Cerebellar nuclear complex (tissue), 1 donor: ENCODE measurements at places on chromosomes 2 and 18.

- DNase-seq: no peak
Measured at GRCh38 chr2:26526589-26526988, 48.7 kb upstream of the OTOF start.

DNA sequence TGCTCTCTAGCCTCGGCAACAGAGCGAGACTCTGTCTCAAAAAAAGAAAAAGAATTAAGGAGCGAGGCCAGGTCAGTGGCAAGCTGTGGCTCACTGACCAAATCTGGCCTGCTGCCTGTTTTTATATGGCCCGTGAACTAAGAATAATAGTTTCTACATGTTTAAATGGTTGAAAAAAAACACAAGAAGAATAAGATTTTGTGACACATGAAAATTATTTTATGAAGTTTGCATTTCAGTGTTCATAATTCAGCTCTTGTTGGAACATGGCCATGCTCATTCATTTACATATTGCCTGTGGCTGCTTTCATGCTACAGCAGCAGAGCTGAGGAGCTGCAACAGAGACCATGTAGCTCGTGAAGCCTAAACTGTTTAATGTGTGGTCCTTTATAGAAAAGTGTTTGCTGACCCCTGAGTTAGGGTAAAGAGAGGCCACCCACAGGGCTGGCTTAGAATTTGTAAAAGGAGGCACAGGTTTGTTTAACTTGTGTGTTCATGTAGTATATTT is 59.5 kb downstream of the MFSD6 start:
- no peak for DNase-seq

- no peak for DNase-seq
Measured at GRCh38 chr2:136389809-136390208, 271.9 kb upstream of the CXCR4 start.

- no peak for DNase-seq
Measured at GRCh38 chr2:218021536-218022071, 18.8 kb upstream of the TNS1 start.

GRCh38 chr18:9617006-9617542 is 2.7 kb upstream of the PPP4R1 start:
- DNase-seq: no peak

DNA sequence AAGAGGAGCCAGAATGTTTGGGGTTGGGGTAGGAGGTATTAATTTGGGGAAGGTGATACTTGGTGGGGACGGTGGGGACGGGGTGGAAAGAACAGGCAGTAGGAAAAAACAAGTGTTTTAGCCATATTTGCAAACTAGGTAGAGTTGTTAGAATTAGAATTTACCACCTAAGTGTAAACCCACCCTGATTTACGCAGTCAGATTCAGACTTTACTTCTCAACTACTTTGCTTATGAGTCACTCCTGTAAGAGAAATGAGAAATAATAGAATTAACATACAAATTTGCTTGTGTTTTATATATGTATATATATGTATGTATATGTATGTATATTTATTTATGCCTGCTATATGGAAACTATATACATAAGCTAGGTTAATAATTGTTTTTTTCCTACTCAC is 1168.2 kb upstream of the ZEB2 start:
- no peak for DNase-seq

GRCh38 chr2:73730810-73731209 is 6.3 kb downstream of the TPRKB start:
- DNase-seq: peak; percentile 74

DNA sequence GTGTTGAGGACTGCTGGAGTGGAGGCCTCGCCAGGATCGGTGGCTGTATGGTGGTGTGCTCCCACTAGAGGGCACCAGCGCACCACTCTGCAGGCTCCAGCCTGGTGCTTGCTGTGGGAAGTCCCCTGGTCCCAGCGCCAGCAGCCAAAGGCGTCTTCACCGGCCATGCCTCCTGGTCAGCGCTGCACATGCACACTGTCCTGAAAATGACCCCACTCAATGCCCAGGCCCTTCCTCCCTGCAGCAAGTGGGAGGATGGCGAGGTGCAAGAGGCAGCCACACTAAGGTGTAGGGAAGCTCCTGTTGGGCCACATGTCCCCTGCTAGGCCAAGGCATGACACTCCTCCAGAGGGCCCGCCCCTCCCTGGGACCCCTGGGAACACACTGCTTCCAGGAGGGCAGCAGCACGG is 136.5 kb downstream of the CTIF start:
- peak; percentile 83 for DNase-seq

- no peak for DNase-seq
Measured at GRCh38 chr18:500632-501405, at the start of gene COLEC12. Gene COLEC12 (minus strand): TSS chr18:500701. CDS start chr18:500514, 187 bp downstream.

DNA sequence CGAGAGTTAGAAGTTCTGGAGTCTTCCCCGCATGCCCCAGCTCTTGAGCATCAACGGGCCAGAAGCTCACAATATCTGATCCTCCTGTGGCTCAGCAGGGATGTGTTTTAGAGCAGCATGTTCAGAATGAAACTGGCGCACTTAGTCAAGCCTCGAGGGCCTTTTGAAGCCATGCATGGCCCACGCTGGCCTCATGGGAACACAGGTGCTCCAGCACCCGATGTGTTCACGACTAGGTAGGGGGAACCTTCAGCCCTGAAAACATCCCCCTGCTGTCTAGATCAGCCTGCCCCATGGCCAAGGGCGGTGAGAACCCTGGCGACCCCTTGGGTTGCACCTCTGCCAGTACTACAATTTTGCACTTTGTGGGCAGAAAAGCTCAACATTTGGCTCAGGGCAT is 32.8 kb downstream of the MSH6 start:
- no peak for DNase-seq

DNA sequence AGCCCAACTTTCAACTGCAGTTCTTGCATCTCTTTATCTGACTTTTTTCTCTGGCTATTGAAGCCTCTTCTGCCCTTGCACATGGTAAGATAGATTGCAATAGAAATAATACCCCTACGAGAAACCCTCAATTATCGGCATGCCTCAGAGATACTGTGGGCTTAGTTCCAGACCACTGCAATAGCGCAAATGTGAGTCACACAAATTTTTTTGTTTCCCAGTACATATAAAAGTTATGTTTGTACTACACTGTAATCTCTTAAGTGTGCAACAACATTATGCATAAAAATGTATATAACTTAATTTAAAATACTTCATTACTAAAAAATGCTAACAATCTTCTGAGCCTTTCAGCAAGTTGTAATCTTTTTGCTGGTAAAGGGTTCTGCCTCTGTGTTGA is 124.7 kb downstream of the PDE1A start:
- no peak for DNase-seq

GRCh38 chr2:111664275-111664850 is 219.6 kb downstream of the ANAPC1 start:
- DNase-seq: no peak

- DNase-seq: no peak
Measured at GRCh38 chr2:191347881-191348280, 102.7 kb downstream of the MYO1B start.

GRCh38 chr18:70709144-70709543 is 420.3 kb downstream of the SOCS6 start:
- DNase-seq: no peak

DNA sequence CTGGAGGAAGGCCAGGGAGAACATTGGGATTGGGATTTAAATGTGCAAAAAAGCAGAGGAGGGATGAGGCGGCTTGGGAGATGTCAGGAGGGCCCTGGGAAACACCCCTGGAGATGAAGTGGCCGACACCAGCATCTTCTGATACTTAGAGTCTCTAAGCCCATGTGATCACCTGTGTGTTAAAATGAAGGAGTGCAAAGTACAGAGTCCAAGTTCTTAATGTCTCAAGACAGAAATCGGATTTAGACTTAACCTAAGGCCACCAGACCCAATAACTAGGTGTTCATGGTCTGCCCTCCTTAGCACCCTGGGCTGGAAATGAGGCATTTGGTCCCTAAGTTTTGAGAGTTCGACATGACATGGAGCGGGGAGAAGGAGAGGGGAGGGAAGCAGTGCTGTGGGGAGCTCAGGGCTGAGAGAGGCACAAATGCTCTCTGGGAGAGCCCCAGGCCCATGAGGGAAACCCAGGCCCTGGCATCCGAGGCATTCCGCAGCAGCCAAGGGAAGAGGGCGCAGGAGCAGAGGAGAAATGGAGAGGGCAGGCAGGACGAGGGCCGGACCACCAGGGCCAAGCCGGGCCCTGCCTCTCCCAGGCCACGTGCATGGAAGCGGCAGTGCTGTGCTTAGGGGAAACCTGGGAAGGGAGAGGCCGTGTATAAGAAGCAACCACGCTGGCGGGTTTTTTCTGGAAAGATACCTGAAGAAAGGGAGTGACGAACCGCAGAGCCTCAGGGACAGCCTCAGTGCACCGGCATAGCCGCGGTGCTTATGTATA is 63.3 kb downstream of the SFXN5 start:
- DNase-seq: no peak

DNA sequence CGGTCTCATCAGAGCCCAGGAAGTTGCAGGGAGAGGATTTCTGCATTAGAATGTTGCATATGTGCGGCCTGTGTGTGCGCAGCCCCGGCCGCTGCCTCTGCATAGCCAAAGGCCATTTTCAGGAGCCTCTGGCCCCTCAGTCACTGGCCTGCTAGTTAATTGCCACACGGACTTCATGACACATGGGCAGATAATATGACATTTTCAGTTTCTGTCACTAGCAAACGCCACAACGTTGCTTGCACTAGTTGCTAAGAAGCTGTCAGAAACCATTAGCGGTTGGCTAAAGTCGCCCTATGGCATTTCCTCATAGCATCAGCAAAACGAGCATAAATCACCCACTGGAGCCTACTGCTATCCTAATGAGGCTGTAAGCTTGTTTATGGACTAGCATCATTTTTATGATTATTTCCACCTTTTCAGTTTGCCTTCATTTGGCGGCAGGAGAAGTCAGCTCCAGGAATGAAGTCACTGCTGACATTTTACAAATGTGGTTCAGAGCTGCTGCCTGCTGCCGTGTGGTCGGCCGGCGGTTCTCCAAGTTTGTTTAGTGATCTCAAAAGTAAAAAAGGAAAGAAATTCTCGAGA is 73.7 kb downstream of the MEIS1 start:
- no peak for DNase-seq

GRCh38 chr2:235716875-235717496 is 223.1 kb downstream of the AGAP1 start:
- no peak for DNase-seq

DNA sequence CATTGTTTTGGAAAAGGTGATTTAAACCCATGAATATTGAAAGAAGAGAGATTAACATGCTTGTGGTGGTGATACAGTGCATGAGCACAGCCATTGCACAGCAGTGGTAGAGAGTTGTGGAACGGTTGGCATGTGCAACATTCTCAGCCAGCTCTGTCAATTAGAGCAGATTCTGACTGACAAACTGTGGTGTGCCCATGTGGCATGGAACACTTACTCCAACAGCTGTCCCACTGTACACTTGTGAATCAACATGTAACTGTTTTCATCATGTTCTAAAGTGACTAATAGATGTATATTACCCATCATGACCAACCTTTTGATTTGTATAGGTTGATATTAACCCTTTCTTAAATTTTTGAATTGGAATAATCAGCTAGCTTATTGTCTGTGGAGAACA is 55.6 kb downstream of the PKP4 start:
- no peak for DNase-seq

GRCh38 chr2:70793450-70793849 is 3.0 kb upstream of the FIGLA start:
- DNase-seq: no peak

DNA sequence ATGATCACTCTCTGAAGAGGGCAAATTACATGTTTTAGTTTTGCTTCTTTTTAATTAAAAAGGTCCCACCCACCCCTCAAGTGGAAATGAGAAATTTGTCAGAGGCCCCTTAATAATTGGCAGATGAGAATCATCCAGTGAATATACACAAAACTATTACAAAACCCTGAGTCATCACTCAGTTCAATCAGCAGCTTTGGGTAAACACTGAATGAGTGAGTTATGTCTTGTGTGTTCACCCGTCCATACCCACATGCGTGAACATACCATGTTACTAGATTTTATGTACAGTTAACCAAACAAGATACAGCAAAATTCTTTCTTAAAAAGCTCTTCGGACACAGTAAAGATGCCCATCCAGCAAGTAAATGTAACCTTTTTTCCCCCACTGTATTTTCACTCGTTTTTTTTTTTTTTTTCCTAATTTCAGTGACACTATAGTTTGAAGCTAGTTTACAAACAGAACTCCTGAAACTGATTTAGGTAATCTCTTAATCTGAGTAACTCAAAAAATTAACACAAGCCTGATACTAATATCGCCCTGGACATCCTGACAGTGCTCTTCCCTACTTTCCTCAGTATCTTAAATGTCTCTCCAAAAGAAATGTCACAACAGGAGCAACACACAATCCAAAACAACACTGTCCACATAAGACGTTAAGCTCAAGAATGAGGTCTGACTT is 1.4 kb downstream of the PSME4 start:
- no peak for DNase-seq

GRCh38 chr2:236566596-236566995 is 3.0 kb upstream of the ACKR3 start:
- no peak for DNase-seq

DNA sequence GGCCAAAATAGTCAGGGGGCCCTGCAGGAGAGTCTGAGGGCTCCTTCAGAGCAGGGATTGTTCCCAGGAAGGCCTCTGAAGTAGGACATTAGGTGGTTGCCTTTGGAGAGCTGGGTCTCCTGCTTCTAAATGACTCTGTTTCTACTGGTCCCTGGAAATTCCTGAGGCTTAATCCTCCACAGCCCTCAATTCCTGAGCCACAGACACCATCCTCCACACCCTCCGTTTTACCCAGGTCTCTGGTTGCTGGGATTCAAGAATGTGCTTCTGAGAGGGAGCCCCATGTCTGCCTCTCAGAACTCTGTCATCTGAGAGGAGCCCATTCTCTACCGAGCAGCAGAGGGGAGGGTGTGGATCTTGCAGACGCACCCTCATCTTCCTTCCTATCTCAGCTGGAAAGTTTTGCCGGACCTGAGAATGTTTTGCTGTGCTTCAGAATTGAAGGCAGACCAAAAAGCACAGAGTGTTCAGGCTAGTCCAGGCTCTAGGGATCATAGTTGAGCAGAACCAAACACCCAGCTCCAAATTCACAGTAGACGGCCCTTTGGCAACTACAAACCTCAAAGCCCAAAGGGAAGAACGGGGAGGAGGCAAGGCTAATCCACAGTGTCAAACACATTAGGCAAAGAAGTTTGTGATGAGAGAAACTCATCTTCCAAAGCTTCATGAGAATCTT is 8.1 kb downstream of the VIT start:
- DNase-seq: no peak

DNA sequence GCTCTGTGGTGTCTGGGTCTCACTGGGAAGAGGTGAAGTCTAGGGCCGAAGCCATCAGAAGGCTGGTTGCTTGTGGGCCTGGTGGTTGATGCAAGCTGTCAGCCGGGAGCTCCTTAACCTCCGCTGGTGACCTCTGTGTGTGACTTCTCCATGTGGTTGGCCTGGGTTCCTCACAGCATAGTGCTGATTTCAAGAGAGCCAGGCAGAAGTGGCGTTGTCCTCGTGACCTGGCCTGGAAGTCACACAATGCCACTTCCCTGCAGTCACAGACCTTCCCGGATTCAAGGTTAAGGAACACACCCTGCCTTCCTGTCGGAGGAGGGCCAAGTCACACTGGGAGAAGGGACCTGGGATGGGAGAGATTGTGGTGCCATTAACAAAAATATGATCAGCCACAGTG is 303.7 kb upstream of the HS6ST1 start:
- no peak for DNase-seq

- DNase-seq: no peak
Measured at GRCh38 chr2:99719102-99719501, 229.3 kb upstream of the REV1 start.
